ENCODE measurements at places on chromosomes 2 and 18.
A peak's percentile ranks its signal among the peaks of the same experiment; 100 is the strongest.

GRCh38 chr2:9366026-9366425 is 57.3 kb downstream of the ITGB1BP1 start:
- DNase-seq, result no peak

GRCh38 chr2:26414311-26414710 is 12.6 kb downstream of the DRC1 start:
- DNase-seq, result peak; percentile 43

DNA sequence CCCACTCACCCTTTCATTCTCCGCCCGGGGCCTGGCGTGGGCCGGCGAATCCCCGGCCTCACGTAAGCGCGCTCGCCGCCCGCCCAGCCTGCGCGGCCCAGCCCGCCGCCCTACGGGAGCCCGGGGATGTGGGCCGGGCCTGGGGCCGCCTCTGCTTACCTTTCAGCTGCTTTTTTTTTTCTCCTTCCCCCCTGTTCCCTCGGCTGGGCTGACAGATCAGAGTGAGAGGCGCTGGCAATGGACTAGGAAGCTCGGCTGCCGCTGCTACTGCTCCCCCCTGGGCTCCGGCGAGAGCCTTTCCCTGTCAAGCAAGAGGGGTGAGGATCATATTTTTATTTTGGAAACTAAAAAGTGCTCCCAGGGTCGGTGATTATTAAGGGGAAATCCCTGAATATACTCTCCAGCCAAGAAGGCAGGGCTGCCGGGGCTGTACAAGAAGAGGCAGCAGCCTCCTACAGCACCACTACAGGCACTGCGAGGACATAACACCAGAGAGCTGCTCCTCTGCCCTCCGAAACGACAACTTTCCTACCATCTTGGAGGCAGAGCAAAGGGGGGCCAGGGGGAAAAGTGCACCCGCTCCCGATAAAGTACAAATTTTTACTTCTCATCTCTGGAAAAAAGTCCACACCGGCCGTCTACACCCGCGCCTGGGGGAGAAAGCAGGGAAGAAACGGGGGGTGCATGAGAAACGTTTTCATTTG is at the start of gene INO80D:
INO80D (minus strand) TSS at position 433 of the 704 bp plus-strand sequence. CDS start 23,158 bp downstream, outside the sequence.
- DNase-seq, result peak; percentile 82

DNA sequence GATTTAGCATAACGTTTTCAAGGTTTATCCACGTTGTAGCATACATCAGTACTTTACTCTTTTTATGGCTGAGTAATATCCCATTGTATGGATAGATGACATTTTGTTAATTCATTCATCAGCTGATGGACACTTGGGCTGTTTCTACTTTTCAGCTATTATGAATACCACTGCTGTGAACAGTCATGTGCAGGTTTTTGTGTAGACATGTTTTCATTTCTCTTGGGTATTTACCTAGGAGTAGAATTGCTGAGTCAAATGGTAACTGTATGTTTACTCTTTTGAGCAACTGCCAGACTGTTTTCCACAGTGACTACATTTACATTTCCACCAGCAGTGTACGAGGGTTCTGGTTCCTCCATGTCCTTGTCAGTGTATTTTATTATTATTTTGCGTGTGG is 33.9 kb downstream of the COX7A2L start:
- DNase-seq, result no peak

DNA sequence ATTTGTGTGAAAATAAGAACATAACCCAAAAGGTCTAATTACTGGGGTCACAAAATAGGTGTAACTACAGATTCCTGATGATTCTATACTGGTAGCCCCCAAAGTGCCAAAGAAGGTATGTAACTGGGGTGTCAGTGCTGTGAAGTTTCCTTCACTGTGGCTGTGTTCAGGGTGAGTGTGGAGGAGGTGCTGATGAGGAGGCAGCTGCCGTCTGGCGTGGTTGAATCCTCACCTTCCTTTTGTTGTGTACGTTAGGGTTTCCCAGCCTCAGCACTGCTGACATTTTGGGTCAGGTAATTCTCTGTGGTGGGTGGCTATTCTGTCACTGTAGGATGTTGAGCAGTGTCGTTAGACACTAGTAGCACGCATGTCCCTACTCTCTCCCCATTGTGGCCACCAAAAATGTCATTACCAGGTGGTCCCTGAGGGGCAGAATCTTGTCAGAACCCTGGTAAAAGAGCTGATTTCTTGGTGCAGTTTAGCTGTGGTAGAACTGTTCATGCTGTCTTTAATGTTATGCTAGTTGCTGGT is 31.5 kb downstream of the ADNP2 start:
- DNase-seq, result no peak

DNA sequence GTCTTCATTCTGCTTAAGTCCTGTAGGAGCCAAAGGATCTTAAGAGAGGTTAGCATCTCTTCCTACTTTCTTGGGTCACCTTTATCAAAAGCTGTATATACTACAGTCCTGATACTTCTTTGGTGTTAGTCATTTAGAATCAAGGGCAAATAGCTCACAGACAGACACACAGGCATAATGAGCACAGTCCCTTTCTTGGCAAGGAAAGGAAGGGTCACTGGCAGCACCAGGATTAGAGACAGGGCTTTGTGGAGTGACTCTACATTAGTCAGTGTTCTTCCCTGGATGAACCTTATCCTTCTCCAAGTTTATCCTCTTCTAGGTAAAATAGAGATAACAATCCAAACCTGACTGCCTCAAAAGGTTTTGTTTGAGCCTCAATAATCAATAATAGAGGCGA is 40.0 kb upstream of the NCKAP5 start:
- DNase-seq, result no peak

GRCh38 chr2:69947325-69947931 is 14.0 kb downstream of the ASPRV1 start:
- no peak for DNase-seq

- peak; percentile 92 for DNase-seq
Measured at GRCh38 chr2:60992985-60993392, 24.5 kb upstream of the PEX13 start.

DNA sequence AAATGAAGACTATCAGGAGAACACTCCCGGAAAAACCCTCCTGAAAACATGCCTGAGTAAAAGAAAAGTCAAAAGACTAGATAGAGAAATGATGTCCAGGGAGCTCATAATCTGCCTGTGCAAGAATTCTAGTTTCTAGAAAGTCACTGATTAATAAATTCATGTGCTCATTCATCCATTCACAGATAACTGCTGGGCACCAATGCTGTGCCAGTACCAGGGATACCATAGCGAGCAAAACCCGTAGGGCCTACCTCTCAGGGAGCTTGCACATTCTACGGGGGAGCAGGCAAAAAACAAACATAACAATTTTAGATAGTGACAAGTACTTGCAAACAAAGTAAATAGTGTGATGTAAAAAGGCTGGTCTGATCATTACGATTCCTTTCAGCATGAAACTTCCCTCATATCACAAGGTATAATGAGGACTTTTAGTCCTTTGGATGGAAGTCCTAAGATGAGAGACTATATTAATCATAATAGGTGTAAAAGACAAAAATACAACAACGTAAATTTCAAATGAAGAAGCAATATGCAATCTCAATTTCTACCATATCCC is 289.9 kb downstream of the AFF3 start:
- no peak for DNase-seq
